ENCODE measurements at places on chromosomes 3 and 15.

- DNase-seq: no peak
Observed at GRCh38 chr3:98780343-98780742, 17.2 kb downstream of the ST3GAL6 start.

- no peak for DNase-seq
Observed at GRCh38 chr3:194382892-194383223, 13.3 kb upstream of the LRRC15 start.

DNA sequence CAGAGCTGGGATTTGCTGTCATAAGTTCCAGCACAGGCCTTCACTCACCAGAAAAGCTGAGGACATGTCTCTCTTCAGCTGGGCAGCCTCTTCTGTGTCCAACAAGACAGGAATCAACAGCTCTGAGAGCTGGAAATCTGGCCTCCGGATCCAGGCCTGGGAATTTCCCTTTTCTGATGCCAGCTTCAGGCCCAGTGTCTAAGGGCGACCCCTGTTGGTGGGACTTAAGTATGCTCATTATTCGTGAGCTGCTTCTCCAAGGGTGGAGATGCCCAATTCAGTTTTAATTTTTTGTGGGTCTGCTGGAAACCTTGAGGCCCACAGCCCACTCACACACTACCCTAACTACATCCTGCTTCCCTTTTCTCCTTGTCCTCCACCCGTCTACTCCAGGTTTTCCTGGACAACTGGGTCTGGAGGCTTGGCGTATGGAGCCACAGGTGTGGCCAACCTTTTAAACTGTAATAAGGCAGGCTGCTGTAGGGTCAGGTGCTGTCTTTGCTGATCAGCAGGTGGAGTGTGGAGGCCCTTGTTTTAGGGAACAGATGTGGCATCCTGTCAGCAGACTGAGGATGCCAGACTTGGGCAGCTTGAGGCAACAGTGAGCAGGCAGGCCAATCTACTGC is 2.6 kb upstream of the CEMIP start:
- DNase-seq: peak; percentile 77

- DNase-seq: no peak
Observed at GRCh38 chr15:57521503-57521902, 70.2 kb upstream of the MYZAP start.

- DNase-seq: no peak
Observed at GRCh38 chr3:155791190-155791589, 14.9 kb downstream of the C3orf33 start.

GRCh38 chr3:137612291-137612690 is 151.8 kb upstream of the SOX14 start:
- no peak for DNase-seq

GRCh38 chr15:73352082-73352481 is 16.7 kb downstream of the HCN4 start:
- DNase-seq: no peak

DNA sequence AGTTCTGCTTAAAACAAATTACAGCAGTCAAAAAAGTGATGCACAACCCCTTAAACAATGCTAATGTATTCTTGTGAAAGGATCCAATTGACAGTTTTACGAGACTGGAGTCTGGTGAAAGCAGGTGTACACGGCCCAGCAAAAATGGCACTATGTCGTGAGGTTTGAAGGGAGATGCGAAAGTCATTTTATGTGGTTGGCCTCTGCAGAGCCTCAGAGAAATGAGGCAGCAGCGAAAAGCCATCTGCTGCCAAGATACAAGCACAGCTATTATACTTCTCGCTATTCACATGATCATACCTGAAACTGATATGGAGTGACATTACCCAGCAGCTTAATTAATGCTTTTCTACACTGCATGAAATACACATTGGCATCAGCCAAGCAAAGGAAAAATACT is 36.4 kb downstream of the MECOM start:
- DNase-seq: peak; percentile 49

GRCh38 chr3:51353691-51354090 is 31.4 kb upstream of the MANF start:
- no peak for DNase-seq

- DNase-seq: no peak
Observed at GRCh38 chr3:115359536-115359935, 212.4 kb upstream of the ZBTB20 start.

DNA sequence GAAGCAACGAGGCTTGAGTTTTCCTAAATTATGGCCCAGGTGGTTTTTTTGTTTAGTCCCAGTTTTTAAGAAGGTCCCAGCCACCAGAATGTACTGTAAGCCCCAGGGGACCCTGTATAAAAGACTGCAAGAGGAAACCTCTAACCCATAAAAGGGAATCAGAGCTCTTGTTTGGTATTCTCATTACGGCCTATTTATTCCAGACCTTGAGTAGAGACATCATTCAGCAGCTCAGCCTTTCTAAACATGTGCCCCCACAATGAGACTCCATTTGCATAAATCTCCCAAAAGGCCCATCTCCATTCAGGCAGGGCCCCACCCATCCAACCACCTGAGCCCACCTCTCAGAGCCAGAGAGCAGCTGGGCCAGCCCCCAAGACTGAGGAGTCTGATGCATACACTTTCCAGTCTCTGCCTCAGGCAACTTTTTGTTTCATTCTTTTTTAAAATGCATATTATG is 25.7 kb downstream of the ZDHHC3 start:
- DNase-seq: no peak

- DNase-seq: no peak
Observed at GRCh38 chr3:109059264-109059663, 58.7 kb downstream of the MORC1 start.

GRCh38 chr3:13414040-13414729 is 5.9 kb downstream of the NUP210 start:
- no peak for DNase-seq

DNA sequence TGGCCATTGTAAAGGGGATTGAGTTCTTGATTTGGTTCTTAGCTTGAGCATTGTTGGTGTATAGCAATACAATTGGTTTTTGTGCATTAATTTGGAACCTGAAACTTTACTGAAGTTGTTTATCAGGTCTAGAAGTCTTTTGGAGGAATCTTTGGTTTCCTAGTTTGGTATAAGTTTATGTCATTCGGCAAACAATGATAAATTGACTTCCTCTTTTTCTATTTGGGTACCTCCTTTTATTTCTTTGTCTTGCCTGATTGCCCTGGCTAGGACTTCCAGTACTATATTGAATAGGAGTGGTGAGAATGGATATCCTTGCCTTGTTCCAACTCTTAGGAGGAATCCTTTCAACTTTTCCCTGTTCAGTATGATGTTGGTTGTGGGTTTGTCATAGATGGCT is 32.1 kb downstream of the SPESP1 start:
- DNase-seq: no peak

DNA sequence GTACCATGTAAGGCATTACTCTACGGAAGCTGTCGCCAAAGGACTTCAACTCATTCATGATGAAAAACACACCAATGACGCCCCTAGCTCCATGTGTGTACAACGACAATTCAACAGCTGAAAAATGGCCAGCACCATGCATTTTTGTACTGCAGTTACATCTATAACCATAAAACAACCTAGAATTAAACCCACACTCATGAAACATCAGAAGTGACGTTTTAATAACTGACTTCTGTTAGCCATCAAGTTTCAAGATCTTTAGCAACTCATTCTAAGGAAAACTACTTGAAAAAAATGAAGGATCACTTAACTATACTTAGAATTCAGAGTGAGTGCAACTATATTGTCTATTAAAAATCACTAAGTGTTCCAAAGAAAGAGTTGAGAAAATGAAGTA is 84.9 kb downstream of the RFTN1 start:
- DNase-seq: no peak

DNA sequence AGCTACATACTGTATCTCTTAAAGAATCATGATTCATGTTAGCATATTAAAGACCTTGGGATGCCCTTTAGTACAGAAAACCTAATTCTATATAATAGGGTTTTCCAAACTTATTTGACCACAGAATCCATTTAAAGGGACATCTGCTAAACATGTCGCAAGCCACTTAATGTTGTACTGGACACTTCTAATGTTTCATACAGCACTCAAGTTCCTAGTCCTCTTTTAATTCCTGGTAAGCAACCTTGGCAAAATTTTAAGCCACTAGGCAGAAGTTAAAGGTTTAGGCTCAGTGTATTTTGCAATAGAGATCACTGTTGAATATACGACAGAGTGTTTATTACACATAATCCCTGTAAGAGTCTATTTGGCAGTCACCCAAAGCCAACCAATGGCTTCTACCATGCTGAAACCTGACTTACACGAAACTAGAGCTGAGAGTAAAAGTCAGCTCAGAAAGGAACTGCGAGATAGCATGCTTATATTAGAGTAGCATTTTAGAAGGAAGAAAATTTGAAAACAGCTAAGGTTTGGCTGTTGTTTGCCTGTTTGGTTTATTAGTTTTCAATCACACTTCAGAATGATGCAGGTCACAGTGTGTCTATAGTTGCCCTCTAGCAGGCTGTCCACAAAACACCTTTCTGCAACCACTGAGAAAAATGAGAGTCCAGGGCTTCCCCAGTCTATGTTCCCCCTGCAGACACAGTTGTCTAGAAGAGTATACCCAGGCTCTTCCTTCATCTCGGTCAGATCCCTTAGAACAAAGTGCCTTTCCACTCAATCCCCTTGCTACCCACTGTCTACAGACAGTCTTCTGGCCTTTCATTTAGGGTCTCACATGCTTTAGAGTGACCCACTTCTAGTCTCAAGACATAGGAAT is 104.4 kb downstream of the FMN1 start:
- DNase-seq: no peak

DNA sequence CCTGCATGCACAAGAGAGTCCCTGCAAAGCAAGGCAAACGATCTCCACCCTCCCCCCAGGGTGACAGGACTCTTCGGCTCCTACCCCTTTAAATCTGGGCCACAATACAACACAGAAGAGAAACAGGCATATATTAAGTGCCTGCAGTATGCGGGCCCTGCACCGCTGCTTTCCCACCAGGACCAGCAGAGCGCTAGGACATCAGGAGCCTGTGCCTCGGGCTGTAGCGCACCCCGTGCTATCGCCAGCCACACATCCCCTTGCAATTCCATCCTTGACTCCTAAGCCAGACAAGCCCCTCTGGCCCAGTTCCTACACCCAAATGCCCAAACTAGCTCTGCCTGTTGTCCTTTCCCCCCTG is 4.1 kb downstream of the GALNT15 start:
- DNase-seq: no peak

DNA sequence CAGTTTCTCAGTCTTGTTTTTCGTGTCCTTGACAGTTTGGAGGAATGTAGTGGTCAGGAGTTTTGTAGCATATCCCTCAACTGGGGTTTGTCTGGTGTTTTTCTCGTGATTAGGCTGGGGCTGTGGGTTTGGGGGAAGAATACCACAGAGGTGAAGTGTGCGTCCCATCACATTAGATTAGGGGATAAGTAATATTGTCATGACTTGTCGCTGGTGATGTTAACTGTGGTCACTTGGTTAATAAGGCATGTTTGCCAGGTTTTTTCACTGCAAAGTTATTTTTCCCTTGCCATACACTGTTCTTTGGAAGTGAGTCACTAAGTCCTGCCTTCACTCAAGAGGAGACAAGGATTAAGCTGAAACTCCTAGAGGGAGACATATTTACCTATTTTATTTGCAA is 39.1 kb downstream of the PAK2 start:
- DNase-seq: no peak

GRCh38 chr15:31458596-31459399 is 132.2 kb downstream of the KLF13 start:
- DNase-seq: no peak

GRCh38 chr3:187027531-187028278 is 97.4 kb downstream of the ST6GAL1 start:
- DNase-seq: no peak

DNA sequence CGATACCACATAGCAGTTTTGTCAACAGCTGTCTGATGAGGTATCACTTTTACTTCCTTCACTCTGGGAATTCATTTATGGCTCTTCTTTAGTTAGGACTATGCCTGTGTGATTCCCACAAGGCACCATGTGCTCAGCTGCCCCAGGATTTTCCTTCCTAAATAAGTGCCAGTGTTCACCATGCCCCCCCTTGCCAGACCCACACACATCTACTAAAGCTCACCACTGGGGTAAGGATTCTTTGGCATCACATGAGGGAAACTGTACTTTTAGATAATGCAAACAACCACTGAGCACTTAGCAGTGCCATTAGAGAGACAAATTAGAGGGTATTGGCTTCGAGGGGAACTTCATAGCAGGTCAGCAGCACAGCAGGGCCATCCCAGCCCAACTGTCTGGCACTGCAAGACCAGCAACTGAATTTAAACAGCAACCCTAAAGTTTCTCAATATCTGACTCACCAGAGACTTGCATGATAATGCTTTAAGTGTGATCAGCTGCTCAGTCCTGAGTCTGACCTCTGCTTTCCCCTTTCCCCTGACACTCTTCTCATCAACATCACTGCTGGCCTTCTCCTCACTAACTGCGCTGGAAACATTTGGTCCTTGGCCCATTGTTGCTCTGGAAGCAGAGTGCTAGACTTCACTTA is 114.3 kb downstream of the STAC start:
- no peak for DNase-seq

DNA sequence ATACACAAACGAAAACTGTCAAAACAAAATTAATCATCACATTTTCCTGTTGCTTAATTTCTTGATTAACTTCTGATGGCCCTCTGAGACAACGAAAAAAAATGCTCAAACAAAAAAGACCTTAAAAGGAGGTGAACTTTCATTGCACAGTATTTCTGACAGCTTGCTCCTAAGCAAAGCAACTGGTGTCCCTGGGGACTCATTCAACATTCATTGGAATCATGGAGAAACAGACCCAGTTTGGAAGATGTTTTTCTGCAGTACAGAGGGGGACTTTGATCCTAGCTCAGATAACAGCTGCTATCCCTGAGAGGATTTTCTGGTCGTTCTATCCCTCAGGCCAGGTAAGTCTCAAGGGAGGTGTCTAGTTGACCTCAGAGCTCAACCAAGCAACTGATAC is 378.7 kb upstream of the ATP11B start:
- no peak for DNase-seq

GRCh38 chr15:38647683-38648082 is 83.1 kb upstream of the RASGRP1 start:
- no peak for DNase-seq

DNA sequence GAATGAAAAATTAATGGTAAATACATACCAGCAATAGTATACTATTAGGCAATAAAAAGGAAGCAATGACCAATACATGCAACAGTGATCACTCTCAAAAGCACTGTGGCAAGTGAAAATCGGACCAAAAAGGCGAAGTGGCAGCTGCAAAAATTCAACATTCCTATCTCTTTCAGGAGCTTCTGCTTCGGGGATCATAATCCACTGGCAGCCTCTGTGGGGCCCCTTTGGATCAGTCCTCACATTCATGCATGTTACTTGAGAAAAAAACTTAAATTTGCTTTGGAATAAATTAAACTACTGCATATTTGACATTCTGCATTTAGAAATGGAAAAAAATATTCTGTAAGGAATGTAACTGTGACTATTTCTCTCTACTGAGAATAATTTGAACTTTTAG is 425.6 kb downstream of the NR2F2 start:
- no peak for DNase-seq

- DNase-seq: no peak
Observed at GRCh38 chr15:98221144-98221543, 260.6 kb downstream of the ARRDC4 start.

GRCh38 chr3:9881441-9881840 is 1.4 kb upstream of the CIDEC start:
- DNase-seq: no peak
